ENCODE measurements at places on chromosomes 7 and 10.

DNA sequence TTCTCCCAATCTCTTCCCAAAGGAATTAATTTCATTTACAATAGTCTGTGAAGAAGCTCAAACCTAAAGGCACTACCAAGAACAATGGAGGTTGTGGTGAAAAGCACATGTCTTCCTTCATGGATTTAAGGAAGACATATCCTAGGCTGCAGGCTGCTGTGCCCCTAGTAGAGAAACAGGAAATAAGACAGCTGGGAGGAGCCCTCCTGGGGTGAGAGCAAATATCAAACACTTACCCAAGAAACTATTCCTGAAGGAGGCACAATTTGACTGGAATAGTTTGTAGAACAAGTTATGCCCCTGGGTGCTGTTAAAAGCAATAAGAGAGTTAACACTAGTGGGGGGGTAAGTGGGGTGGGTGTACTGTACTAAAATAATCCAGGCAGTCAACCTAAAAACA is 30.1 kb downstream of the PDZD8 start:
- DNase-seq, result no peak

GRCh38 chr7:50653126-50653864 is 88.1 kb upstream of the DDC start:
- no peak for DNase-seq

- no peak for DNase-seq
Measured at GRCh38 chr10:104080762-104081161, 4.9 kb downstream of the COL17A1 start.

DNA sequence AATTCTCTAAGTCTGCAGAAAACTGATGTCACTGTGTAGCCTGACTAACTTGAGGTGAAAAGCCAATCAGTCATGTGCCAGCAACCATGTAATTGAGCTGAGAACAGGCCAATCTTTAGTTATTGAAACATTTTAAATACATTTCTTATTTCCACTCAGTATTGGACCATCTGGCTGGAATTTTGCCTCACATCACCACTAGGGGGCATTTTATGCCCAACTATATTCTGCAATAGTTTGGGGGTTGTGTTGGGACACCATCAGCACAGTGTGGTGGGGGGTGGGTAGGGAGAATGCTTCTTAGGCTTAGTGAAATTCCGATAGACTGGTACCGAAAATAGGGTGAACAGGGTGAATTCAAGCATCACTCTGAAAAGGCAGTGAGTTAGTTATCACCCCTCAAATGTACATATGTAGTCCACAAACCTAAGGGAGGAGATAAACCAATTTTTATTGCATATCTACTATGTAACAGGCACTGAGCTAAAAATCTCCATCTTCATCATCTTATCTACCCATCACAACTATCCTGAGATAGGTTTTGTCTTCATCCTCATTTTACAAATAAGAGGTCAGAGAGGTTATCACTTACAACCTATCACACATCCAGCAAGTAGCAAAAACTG is 17.8 kb downstream of the NPSR1 start:
- no peak for DNase-seq

- no peak for DNase-seq
Measured at GRCh38 chr7:483656-484355, 35.8 kb downstream of the PDGFA start.

DNA sequence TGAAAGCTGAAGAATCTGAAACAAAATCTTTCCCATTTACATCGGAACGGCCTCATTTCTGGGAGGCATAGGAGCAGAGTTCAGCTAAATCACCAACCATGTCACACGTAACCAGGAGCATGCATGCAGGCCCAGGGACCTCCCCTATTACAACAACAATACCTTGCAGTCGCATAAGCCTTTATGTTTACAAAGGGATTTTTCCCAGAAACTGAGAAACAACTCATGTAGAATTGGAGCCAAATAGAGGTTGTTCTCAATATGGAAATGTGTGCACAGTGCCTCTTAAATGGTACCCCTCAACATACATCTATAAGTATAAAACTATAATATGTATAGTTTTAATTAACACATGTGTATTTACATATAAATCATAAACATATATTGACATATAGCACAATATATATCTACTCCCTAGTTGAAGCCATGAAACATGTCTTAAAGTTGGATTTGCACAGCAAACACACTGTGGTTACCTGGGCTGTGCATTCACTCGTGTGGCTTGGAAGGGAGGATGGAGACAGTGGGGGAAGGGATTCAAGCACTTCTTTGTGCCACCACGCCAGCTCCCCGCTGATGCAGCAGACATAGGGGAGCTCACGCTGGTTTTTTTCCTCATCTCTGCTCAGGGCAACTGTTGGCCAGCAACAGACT is 35.0 kb upstream of the DGKI start:
- DNase-seq, result no peak

DNA sequence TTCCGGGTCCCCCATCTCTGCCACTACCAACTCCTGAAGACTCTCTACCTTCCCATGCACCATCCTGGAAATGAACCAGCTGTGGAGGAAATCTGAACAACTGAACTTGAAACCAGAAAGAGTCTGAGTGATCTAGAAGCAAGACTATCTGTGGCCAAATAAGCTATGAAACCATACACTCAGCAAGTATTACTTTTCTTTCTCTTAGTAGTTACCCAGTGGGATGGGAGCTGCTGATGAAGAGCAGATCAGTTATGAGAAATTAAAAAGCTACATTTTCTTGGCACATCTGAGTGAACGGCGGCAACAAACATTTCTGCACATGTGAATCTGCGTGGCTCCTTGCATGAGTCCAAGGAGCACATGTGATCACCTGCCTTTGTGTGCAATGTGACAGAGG is 31.6 kb upstream of the AGK start:
- DNase-seq, result no peak

GRCh38 chr7:141717450-141717849 is 9.3 kb downstream of the WEE2 start:
- DNase-seq, result no peak

- DNase-seq, result no peak
Measured at GRCh38 chr7:75861636-75862035, 17.2 kb upstream of the RHBDD2 start.

DNA sequence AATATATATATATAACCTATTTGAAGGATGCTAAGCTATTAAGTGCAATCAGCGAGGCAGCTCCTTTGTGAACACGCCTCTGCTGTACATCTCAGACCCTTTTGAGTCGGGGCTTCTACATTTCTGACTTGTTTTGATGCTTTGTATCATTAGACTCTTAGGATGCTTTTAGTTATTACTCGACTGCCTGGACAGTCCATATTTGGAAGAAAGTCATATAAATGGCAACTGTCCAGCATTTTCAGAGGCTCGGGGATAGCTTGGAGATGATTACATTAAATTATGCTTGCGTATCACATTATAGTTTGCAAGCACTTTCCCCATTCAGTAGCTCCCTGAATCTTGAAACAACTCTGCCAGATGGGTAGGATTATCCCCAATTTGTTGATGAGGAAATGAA is 257.9 kb downstream of the PTEN start:
- DNase-seq, result no peak

DNA sequence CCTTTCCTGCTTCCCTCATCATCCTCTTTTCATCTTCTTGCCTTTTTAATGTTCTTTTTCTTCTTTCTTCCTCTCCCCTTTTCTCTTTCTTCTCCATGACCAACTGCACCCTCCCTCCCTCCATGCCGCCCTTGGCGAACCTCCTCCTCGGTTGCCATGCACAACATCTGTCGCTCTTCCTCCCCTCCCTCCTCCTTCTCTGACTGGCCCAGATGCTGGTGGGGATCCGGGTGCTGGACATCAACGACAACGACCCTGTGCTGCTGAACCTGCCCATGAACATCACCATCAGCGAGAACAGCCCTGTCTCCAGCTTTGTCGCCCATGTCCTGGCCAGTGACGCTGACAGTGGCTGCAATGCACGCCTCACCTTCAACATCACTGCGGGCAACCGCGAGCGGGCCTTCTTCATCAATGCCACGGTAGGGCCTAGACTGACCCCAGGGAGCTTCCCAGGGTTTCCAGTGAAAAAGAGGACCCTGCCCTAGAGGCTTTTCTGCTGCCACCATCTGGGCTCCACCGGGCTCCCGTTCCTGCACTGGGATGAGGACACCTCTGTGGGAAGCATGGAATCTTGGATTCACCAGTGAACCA is 11.5 kb upstream of the VSIR start:
- DNase-seq, result no peak

- DNase-seq, result no peak
Measured at GRCh38 chr10:63261496-63261895, 128.4 kb downstream of the NRBF2 start.

DNA sequence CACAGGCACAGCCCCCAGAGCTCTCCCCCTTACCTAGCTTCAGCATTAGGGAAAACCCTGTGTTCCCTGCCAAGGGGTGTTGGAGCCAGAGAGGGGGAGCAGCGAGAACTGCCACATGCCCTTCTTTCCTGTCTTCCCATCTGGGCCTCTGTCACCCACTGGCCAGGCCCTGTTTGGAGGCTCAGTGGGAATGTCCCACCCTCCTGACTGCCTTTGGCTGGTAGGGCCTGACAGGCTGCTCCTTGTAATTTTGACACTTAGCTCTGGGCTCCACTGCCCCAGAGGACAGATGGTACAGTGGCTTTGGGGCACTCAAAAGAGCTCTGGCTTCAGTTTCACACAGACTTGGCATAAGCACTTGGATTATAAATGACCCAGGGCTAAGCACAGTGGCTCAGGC is 50.6 kb downstream of the GRID2IP start:
- DNase-seq, result no peak

DNA sequence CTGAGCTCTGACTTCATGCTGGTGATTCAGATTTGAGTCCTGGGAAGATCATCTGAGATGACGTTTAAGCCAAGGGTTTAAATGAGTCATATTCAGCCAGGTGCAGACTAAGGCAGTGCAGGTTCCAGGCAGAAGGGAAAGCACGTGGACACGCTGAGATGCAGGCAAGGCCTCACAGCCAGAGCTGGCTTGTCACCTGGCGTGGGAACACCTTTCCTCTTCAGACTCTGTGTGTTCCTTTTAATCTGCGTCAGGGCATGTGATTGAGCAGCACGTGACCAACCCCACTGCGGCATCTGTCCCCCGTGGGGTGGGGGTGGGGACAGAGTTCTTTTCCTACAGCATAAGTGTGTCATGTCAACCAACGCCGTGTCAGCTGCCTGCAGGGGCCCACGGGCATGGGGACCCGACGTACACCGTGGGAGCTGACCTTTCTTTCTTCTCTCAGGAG is 10.7 kb upstream of the IDI2 start:
- no peak for DNase-seq
